CD4-positive, alpha-beta T cell treated with Interleukin-15 for 4 hours (primary cell): ENCODE measurements at places on chromosomes 4 and X.

GRCh38 chrX:13365161-13365560 is 45.3 kb upstream of the ATXN3L start:
- DNase-seq: no peak

DNA sequence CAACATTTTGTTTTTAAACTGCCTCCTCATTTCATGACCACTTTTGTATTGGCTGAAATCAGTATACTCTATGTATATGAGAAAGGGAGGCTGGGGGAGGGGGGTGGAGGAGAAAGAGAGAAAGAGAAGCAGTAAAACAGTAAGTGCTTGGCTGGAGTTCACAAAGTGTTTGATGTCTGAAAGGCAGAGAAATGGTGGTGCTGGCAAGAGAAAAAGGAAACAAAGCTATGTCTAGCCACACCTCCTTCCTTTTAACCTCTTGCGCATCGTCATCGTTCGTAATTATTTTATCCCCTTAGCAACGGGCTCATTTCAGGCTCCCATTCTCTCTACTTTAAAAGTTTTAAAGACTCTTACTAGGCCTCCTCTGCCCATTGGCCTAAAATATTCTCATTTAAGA is 25.6 kb downstream of the RPA4 start:
- no peak for DNase-seq

- DNase-seq: no peak
Observed at GRCh38 chr4:38872620-38873019, 5.0 kb downstream of the FAM114A1 start.

DNA sequence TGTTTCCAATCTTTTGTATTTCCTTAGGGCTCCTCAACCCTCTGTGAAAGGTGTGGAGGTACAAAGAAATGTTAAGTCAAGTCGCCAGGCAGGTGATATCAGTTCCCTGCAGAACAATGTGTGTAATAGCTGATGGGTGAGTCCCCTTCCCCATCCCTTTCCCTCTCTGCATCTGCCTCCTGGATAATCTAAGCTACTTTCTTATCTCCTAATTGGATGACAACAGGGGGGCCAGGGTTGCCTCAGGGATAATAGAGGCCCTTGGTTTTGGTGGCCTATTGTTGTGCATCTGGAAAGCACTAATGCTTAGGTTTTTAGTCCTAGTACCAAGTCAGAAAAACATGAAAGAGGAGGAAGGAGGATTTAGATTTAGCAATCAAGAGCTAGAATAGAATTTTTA is 29.1 kb downstream of the MAGED1 start:
- DNase-seq: no peak

DNA sequence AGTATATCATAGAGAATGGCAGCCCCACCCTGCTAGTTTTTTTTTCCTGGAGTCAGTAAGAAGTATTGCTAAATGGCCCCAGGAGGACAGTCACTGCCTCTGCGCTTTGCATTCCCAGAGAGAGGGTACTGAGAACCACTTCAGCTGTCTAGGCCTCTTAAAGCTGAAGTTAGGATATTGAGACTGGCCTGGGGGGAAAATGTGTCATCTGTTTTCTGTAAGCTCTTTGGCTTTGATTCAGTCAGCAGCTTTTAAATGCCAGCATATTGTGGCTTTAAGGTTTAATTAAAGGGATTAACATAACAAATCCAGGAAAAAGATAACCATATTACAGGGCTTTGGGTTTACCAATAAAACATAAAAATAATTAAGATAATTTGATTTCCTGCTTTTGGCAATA is 852.0 kb downstream of the PCDH18 start:
- no peak for DNase-seq

DNA sequence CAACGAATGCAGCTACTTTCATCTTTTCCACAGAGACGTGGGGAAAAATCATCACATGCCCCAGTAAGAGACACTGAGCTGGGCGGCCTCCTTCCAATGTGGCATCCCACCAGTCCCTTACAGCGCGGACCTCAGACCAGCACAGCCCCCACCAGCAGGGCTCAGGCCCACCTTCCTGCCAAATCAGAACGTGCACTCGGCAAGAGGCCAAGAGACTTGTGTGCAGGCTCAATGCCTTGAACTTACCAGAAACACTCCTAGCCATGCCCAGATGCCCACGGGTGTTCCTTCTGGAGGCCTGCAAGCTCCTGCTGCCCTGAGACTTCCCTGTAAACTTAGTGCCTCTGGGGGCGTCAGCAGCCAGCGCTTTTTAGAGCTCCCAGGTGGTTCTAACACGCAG is 31.2 kb downstream of the WDR1 start:
- no peak for DNase-seq

DNA sequence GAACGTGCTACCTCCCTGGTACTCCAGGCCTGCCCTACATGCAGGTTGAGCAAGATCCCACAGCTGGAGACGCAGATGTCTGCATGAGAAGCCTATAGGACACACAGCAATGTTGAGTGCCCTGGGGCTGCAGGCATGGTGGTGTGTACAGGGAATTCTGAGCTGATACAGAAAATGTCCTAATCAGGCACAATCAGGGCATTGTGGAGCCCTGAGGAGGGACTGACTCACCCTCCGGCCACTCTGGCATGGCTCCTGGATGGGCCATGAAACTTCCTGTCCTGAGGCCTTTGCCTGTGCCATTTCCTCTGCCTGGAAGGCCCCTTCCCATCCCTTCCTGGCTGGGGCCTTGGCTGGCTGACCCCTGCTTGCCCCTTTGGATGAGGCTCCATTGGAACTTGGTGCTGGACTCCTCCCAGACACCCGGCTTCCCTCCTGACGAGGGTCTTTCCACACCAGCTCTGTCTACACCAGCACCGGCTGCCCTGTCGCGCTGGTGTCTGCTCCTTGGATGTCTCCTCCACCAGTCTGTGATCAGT is 16.7 kb upstream of the AFAP1 start:
- DNase-seq: no peak

GRCh38 chr4:152064282-152064681 is 303.5 kb upstream of the GATB start:
- no peak for DNase-seq

GRCh38 chr4:72809208-72809607 is 240.2 kb upstream of the ADAMTS3 start:
- DNase-seq: no peak

GRCh38 chr4:121656269-121656641 is 40.5 kb downstream of the ANXA5 start:
- DNase-seq: peak; percentile 2

- DNase-seq: no peak
Observed at GRCh38 chrX:24668111-24668510, 21.0 kb upstream of the PCYT1B start.
